ENCODE measurements at places on chromosomes 1 and 21.

DNA sequence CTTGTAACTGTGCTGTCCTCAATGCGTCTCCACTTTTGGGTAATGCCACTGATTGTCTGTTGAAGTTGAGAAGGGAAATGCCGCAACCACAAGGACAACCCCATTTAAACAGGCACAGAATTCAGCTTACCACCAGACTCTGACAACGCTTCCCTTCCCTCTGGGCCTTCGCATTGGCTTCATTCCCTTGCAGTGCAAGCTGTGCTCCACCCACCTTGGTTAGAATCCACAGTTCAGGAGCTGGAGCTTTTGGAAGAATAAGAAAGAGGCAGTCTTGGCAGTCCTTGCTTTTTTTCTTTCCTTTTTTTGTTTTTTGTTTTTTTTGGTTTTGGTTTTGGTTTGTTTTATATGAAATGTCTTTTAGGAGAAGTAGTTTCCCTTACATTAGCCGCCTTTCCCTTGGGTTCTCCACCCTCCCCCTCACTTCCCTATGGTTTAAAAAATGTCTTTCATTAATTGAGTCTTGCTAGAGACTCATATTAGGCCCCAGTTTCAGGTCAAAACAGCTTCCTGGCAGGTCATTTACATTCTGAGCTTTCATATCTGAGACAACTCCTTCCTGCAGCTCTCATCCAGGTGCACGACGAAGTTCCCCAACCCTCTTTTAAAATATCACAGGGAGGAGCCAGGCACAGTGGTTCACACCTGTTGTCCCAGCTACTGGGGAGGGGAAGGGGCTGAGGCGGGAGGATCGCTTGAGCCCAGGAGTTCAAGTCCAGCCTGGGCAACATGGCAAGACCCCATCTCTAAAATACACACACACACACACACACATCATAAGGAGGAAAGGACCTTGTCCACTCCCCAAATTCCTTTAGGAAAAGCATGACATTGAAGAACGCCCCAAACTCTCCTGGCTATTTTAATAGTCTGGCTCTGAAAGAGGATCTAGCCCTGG is 20.7 kb upstream of the LAX1 start:
- DNase-seq = no peak

GRCh38 chr1:60637651-60638050 is 444.7 kb upstream of the NFIA start:
- no peak for DNase-seq

DNA sequence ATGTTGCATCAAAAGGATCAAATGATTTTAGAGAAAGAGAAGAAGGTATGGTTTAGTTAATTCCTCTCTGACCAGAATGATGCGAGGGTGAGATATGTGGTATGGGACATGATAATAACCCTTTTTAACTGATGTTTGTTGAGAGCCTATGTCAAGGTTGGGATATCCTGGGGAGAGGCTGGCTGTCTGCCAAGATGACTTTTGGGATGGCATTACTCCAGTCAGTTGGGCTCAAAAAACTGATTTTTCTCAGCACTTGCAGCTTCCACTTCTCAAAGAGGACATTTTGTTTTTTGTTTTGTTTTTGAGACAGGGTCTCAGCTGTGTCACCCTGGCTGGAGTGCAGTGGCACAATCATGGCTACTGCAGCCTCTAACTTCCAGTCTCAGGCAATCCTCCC is 17.7 kb upstream of the STX12 start:
- no peak for DNase-seq

- DNase-seq = no peak
Observed at GRCh38 chr1:111880881-111881837, 108.3 kb downstream of the KCND3 start.

DNA sequence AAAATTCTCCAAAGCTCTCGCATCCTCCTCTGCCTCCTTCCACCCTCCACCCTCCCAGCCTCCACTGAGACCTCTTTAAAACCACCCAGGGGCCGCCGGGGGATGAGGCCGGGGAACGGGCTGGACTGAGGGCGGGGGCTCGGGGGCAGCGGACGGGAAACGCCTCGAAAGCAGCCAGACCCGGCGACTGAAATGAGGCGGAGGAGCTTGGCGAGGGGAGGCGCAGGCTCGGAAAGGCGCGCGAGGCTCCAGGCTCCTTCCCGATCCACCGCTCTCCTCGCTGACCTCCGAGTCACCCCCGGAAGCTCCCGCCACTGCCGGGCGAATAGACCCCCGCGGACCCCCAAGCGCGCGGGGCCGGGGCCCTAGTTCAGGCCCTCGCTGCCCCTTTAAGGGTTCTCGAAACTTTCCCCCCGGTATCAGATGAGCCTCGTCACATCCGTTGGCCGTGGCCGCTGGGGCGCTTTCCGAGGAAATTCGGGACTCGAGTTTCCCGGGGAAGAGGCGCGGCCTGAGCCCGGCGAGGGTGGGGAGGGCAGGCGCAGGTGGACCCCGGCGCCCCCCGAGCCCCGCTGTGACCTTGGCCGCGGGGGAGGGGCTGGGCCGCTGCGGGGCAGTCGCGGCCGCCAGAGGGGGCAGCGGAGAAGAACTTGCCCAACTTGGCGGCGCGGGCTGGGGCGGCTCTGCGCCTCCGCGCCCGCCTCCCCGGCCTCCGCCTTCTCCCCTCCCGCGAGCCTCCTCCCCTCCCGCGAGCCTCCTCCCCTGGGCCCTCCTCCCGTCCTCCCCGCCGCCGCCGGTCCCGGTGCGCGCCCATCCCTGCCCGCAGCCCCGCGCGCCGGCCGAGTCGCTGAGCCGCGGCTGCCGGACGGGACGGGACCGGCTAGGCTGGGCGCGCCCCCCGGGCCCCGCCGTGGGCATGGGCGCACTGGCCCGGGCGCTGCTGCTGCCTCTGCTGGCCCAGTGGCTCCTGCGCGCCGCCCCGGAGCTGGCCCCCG is at the start of gene BACE2:
BACE2 (plus strand) TSS at position 813 of the 995 bp plus-strand sequence; CDS start at position 917, 104 bp downstream.
- no peak for DNase-seq

Data from activated CD8-positive, alpha-beta memory T cell treated with anti-CD3 and anti-CD28 coated beads for 1 hour (primary cell).